SJSA1 (cell line): ENCODE measurements at places on chromosomes 3 and 15. TPM values are rescaled to one million over a fixed set of nuclear protein-coding genes. Genes with fewer than 3 reads are reported as not detected.

- H3K27me3 ChIP-seq, result no peaks in the 10 kb centered on the region
- H3K4me1 ChIP-seq, result 0 out of 2 replicates have a peak, but pooled peaks cover 3% of the 10 kb centered on the region
- H3K36me3 ChIP-seq, result no peaks in the 10 kb centered on the region
- no peak overlapping the region for H3K27ac ChIP-seq
Observed at GRCh38 chr3:5002174-5002870, 23.1 kb downstream of the BHLHE40 start.

DNA sequence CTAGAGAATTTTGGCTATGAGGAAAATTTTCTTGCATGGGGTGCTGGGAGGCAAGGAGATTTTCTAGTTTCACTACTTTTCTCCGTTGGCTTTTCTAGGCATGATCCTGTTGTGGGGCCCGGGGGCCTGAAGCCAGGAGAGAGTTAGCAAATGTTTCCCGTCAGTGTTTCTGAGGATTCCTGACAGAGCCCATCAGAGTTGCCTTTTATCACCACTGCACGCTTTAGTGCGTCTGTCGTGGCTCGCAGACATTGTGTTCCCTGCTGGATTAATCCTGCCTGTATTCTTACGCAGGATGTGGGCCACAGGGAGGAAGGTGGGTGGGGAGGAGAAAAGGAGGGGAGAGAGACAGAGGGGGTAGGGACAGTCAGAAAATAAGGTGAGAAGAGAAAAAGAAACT, 18.1 kb upstream of the BOC start:
- no peaks in the 10 kb centered on the region for H3K4me1 ChIP-seq
- H3K4me3 ChIP-seq, result no peak overlapping the region
- H3K36me3 ChIP-seq, result no peaks in the 10 kb centered on the region
- no peak for DNase-seq

DNA sequence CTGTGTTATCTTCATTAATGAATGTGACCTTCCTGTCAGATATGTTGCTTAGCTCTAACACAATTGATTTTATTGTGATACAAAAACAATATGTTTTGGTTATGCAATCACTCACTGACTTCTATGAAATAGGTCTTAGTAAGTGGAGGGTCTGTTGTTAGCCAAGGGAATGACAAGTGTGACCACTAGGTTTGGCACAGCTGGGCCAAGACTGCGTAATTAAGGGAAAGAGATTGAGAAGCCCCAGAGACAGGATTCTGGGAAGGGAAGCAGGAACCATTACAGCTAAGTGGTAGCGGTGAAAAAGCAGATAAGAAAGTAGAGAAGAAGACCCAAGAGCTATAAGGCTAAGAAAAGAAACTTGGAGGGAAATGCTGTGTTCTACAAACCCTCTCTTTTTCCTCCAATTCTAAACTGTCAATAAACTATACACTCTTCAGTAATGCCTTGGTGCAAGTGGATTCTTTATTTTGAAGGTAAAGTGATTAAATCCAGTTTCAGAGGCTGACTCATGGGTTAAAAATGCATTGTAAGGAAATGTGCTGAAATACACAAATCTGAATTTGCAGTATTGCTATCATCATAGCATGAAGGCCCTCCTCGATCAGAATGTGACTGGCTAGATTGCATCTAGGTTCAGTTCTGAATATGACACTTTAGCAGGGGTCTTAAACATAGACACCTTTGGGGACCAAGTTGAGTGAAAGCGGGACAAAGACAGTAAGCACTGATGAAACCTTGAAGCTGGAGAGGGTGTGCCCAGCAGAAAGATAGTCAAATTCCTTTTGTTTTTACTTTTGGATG, 26.1 kb downstream of the KCNMB2 start:
- H3K36me3 ChIP-seq, result no peaks in the 10 kb centered on the region
- H3K4me1 ChIP-seq, result peaks cover 10% of the 10 kb centered on the region; the same call in 1 of the 2 replicates
- H3K27me3 ChIP-seq, result no peaks in the 10 kb centered on the region
- 0 out of 2 replicates have a peak overlapping the region, but pooled peaks have one; percentile 33 for H3K27ac ChIP-seq
- DNase-seq, result peak; percentile 47

Gene SI
- total RNA-seq, result not detected in 2 replicates

- no peak overlapping the region for H3K27ac ChIP-seq
- no peak overlapping the region for H3K4me3 ChIP-seq
- H3K36me3 ChIP-seq, result no peaks in the 10 kb centered on the region
- H3K4me1 ChIP-seq, result no peaks in the 10 kb centered on the region
- H3K27me3 ChIP-seq, result no peaks in the 10 kb centered on the region
- no peak for DNase-seq
Observed at GRCh38 chr3:116299646-116300081, 145.6 kb downstream of the LSAMP start.

Gene SCN5A
- total RNA-seq, result 1.6 and 4.1 TPM in 2 replicates

- H3K27ac ChIP-seq, result no peak overlapping the region
- H3K4me3 ChIP-seq, result peak overlapping the region; percentile 62
- no peaks in the 10 kb centered on the region for H3K36me3 ChIP-seq
- 0 out of 2 replicates have a peak, but pooled peaks cover 4% of the 10 kb centered on the region for H3K27me3 ChIP-seq
- peak; percentile 37 for DNase-seq
- peaks cover 18% of the 10 kb centered on the region; the same call in 1 of the 2 replicates for H3K4me1 ChIP-seq
Observed at GRCh38 chr15:47718497-47719437, 1.5 kb downstream of the SEMA6D start.
